ENCODE measurements at places on chromosomes 1 and 21. TPM values are rescaled to one million over a fixed set of nuclear protein-coding genes. Genes with fewer than 3 reads are reported as not detected.

The BGLAP gene
- total RNA-seq: 5.1 TPM

The CSF1 gene
- total RNA-seq: 6.9 TPM

The LRRC38 gene
- total RNA-seq: not detected

The SLAMF1 gene
- not detected for total RNA-seq

Measured in A375 (cell line).